ENCODE measurements at places on chromosomes 12 and 14. TPM values are rescaled to one million over a fixed set of nuclear protein-coding genes. Genes with fewer than 3 reads are reported as not detected.

The RESF1 gene
- 7.0 TPM for total RNA-seq

- no peak for DNase-seq
Measured at GRCh38 chr12:132904718-132905328, 17.4 kb upstream of the CHFR start.

The DBX2 gene
- total RNA-seq = not detected

GRCh38 chr12:94872971-94873733 lies 130.3 kb downstream of the NDUFA12 start:
- no peak for DNase-seq

The AMDHD1 gene
- 0.64 TPM for total RNA-seq

The BEST3 gene
- 0.12 TPM for total RNA-seq

The MIP gene
- total RNA-seq = not detected

DNA sequence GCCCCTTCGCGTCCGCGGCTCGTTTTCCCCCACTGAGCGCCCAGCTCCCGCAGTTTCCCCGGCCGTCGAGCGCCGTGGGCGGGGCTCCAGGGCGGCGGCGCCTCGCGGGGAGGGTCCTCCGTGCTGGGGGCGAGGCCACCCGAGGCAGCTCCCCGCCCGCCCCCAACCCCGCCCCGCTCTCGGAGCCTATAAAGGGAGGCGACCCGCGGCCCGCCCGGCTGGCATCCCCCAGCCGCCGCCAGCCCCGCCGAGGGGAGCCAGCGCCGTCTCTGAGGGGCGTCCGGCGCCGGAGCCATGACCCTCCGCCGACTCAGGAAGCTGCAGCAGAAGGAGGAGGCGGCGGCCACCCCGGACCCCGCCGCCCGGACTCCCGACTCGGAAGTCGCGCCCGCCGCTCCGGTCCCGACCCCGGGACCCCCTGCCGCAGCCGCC lies at the start of gene TAMALIN:
Gene TAMALIN, plus strand, starts transcription at position 221 of the 432 bp plus-strand sequence. Its CDS starts 74 bp downstream, at position 295.
- DNase-seq = no peak

- no peak for DNase-seq
Measured at GRCh38 chr14:101639241-101639833, 78.0 kb downstream of the DIO3 start.

The TMPRSS12 gene
- not detected for total RNA-seq

The ITGB7 gene
- total RNA-seq = 1.6 TPM

DNA sequence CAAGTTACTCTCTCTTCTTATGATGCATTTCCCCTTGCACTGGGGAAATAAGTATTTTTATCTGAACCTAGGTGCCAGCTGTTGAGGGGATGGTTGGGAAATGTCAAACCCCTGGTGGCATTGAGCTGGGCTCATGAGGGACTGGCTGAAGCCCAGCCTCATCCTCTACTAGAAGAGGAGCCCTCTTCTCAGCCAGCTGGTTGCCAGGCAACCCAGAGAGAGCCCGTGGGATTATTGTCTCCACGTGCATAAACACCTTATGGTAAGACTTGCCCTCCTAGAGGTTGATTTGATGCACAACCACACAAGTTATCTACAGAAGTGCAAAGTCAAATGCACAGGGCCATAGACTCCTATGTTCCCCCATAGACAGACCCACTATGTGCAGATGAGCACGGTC lies 89.8 kb downstream of the WSCD2 start:
- no peak for DNase-seq

DNA sequence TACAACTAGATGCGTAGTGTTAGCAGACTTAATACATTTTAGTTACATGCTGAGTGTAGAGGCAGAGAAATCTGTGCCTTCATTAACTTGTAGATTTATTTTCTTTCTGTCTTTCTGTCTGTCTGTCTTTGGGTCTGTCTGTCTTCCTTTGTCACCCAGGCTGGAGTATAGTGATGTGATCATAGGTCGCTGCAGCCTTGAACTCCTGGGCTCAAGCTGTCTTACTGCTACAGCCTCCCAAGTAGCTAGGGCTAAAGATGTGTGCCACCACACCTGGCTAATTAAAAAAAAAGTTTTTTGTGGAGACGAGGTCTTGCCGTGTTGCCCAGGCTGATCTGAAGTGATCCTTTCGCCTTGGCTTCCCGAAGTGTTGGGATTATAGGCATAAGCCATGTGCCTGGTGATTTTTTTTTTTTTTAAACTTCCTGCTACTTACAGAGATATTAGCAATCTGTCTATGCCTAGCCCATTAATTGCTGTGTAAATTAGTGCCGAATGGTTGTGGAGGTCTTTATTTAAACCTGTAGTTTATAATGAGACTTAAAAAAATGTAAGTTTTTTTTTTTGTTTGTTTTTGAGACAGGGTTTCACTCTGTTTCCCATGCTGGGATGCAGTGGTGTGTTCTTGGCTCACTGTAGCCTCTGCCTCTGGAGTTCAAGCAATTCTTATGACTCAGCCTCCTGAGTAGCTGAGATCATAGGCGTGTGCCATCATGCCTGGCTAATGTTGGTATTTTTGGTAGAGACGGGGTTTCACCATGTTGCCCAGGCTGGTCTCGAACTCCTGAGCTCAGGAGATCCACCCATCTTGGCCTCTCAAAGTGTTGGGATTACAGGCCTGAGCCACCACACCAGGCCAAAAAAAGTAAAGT lies 22.8 kb downstream of the ERC1 start:
- peak; percentile 71 for DNase-seq

DNA sequence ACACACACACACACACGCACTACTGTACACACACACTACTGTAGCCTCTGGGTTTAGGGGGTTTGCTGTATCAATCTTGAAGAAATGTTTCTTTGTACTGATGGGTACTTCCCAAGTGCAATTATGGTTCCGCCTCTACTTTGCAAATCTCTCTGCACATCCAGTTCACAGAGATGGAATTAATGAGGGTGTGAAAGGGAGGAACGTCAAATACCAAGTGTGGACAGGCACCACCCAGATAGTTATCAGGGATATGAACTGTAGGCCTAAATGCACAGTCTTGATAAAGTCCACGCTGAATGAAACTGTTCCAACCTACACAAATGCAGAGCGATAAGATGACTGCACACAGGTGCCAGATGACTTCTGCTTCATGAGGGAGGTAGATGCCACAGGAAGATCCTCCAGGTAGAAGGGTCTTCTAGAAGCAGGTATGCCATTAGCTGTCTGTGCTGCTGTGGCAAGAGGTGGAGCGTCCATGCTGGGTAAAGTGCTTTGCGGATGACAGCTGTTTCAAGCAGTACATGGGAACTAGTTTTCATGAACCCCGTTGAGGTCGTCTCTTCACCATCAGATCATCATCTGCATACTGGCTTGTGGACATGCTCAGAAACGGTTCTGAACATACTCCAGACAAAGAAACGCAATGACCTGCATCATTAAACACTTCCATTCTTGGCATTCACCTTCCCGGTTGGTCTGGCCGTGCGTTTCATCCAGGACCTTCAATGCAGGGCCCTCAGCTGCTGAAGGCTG lies 314.3 kb upstream of the RTL1 start:
- no peak for DNase-seq

The SERPINA12 gene
- total RNA-seq = not detected

GRCh38 chr12:118618695-118619094 lies 242.3 kb downstream of the SUDS3 start:
- no peak for DNase-seq

DNA sequence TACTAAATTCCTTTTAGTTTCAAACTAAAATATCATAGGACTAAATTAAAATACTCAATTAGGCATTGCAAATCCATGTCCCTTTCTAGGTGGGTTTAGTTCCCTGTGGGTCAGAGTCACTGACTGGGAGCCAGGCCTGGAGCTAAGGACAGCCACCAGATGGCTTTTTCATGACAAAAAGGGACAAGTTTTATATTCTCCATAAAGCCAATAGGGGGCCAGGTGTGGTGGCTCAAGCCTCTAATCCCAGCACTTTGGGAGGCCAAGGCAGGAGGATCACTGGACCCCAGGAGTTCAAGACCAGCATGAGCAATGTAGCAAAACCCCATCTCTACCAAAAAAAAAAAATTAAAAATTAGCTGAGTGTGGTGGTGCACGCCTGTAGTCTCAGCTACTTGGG lies 35.4 kb upstream of the EIF5 start:
- DNase-seq = no peak

- no peak for DNase-seq
Measured at GRCh38 chr12:63990828-63991547, 146.5 kb downstream of the SRGAP1 start.

The TMEM132C gene
- not detected for total RNA-seq

DNA sequence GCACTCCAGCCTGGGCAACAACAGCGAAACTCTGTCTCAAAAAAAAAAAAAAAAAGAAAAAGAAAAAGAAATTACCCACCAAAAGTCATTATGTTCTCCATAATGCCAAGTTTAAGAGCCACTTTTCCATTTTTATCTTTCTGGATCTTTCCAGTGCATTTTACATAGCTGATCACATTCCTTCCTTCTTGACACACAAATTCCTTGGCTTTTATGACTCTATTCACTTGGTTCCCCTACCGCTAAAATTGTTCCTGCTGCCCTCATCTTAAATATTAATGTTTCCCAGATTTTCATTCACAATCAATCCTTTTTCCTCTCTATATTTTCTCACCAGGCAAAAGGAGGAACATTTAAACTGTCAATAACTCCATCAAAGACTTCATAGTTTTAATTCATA lies 20.2 kb downstream of the KLHL28 start:
- no peak for DNase-seq

GRCh38 chr12:123882161-123882705 lies 90.4 kb downstream of the CCDC92 start:
- no peak for DNase-seq

GRCh38 chr12:57195611-57196371 lies 20.8 kb upstream of the NXPH4 start:
- no peak for DNase-seq

The BHLHE41 gene
- total RNA-seq = 15.2 TPM

The KLRG1 gene
- total RNA-seq = not detected

The LIN7A gene
- 16.4 TPM for total RNA-seq

DNA sequence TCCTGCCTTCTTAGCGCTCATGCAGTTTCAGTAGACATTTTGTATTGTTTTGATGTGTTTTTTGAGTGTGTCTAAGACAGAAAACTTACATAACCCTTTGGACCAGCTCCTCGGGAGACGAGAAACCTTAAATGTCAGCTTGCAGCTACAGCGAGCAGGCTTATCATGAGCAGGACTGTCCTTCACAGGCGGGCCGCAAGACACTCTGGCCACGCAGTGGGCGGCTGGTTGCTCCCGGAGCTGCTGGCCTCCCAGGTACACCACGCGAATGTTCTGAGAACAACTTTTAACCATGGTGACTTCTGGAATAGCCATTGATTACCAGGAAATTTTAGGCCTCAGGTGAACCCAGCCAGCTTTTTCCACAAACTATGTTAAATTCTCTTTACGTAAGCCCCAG lies 164.1 kb upstream of the DIO3 start:
- no peak for DNase-seq

GRCh38 chr12:74537126-74537706 lies 419 bp upstream of the ATXN7L3B start:
- DNase-seq = peak; percentile 61

DNA sequence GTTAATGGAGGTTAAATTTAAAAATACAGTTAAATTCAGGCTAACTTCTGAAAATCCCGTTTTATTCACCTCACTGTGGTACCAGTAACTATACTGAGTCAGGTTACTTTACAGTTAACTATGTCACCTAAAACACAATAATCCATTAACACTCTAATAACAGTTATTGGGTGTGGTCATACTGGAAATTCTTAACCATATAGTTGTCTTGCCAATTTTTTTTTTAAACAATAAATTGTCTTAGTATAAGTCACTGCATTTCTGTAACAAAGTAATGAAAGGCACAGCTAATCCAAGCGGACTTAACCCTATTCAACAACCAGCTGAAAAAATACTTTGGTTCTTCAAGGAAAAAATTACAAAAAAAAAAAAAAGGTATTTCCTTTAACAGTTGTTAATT lies 16.2 kb upstream of the PHLDA1 start:
- no peak for DNase-seq

DNA sequence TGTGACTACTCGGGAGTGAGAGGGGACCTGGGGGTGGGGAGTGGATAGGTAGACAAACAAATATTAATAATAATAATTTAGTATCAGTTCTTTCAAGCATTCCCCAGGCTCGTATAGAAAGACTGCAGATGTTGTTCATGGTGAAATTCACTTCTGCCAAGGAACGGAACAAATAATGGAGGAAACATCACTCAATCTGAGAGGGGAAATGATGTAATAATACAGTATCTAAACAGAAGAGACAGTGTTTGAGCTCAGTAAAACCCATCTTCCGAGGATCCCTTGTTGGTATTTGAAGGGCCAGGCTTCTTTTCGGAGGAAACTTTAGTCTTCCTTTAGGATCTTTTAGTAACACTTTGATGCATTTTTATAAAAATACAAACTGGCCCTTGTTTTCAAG lies 114.2 kb downstream of the KCNK10 start:
- no peak for DNase-seq

GRCh38 chr14:24279301-24280186 lies 8.1 kb upstream of the RABGGTA start:
- DNase-seq = no peak

DNA sequence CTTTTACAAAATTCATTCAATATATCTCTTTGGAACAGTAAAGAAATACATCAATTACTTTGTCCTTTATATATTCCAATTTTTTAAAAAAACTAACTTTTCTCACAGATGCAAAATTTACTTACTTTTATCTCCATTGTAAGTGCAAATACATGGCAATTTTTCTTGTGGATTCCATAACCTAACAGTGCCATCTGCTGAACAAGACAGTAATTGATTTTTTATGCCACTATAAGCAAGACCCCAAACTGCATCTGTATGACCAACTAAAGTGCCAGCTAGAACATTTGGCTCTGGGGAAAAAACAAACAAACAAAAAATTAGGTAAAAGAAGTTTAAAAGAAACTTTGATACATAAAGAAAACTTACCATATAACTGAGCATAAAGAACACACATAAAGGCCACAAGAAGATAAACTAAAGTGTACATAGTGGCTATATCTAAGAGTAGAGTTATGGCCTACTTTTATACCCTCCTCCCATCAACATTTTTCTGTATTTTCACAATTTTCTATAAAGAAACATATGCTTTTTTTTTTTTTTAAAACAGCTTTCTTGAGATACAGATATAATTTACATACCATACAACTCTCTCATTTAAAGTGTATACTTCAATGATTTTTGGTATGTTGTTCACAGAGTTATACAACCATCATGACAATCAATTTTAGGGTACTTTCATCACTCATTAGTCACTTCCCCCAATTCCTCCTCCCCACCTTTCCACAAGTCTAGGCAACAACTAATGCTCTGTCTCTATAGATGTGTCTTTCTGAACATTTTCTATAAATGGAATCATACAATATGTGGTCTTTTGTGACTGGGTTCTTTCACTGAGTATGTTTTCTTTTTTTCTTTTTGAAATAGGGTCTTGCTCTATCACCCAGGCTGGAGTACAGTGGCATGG lies 32.6 kb downstream of the COCH start:
- DNase-seq = no peak

GRCh38 chr14:102493096-102493495 lies 16.5 kb downstream of the ANKRD9 start:
- DNase-seq = no peak

- no peak for DNase-seq
Measured at GRCh38 chr12:88399811-88400210, 180.5 kb downstream of the KITLG start.

GRCh38 chr12:4909410-4909733 lies 333 bp upstream of the KCNA1 start:
- DNase-seq = no peak

The RBMS2 gene
- 69.9 TPM for total RNA-seq

The MORN3 gene
- 0.25 TPM for total RNA-seq
